G401 (cell line): ENCODE measurements at places on chromosomes 13 and 19. TPM values are rescaled to one million over a fixed set of nuclear protein-coding genes. Genes with fewer than 3 reads are reported as not detected.

DNA sequence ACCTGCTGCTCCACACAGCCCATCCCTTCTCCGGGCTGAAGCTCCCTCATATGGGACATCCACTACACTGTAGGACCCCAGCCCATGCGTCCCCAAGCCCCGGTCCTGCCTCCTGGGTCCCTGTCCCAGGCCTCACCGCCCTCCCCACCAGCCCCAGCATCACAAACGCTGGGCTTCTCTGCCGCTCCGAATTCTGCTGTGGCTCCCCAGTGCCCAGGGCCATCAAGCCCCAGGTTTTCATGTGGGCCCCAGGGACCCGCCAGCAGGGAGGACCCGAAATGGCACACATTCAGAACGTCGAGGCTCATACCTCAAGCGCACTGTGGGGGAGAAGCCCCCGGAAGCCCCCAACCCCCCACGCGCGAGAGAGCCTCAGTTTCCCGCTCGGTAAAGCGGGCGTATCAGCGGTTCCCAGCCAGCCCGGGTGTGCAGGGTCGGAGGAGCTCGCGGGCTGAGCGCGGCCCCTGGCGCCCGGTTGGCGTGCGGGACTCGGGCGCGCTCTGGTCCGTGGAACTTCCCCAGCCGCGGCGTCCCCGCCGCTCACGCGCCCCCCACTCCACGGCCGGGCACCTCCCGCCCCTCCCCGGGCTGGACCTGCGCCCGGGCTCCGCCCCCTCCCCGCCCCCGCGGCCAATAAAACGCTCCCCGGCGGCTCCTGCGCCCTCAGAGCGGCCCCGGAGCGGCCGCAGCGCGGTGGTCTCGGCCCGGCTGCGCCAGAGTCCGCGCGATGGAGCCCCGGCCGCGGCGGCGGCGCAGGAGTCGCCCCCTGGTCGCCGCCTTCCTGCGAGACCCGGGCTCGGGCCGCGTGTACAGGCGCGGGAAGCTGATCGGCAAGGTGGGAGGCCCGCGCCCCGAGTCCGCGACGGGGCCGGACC is at the start of gene PLK5:
PLK5 (plus strand) TSS at position 666 of the 875 bp plus-strand sequence. CDS start 2,920 bp downstream, outside the sequence.
- peak; percentile 58 for DNase-seq

Gene SPACA4
- 0.55 TPM in 1 of 2 replicates, not detected in the other for total RNA-seq

DNA sequence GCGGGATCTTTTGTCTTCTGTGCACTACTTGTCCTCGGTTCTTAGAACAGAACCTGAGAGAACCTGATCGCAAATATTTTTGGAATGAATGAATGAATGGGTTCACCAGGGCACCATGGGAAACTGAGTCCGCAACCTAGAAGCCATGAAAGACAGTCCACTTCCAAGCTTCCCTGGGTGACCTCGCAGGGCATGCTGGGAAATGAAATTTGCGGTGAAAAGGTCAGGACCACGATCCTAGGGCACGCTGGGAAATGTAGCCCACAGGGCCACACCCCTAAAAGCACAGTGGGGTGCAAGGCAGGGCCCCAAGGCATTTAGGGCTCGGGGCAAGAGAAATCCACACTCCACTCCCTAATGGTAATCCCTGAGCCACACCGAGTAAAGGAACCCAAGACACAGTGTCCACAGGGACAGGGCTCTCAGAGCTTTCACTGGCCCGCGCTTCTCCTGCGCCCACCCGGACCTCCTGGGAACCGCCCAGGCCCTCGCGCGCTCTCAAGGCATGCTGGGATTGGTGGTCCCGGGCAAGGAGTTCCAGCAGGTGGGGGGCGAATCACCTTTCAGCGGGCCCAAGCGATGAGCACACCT is 1.1 kb upstream of the PPP1R12C start:
- peak; percentile 86 for DNase-seq

Gene ZNF548
- 4.1 and 6.0 TPM in 2 replicates for total RNA-seq

- no peak for DNase-seq
Measured at GRCh38 chr13:34719060-34719875, 222.8 kb upstream of the NBEA start.

Gene MAST1
- 20.4 and 22.6 TPM in 2 replicates for total RNA-seq

- no peak for DNase-seq
Measured at GRCh38 chr19:16370641-16371391, 46.2 kb downstream of the KLF2 start.

DNA sequence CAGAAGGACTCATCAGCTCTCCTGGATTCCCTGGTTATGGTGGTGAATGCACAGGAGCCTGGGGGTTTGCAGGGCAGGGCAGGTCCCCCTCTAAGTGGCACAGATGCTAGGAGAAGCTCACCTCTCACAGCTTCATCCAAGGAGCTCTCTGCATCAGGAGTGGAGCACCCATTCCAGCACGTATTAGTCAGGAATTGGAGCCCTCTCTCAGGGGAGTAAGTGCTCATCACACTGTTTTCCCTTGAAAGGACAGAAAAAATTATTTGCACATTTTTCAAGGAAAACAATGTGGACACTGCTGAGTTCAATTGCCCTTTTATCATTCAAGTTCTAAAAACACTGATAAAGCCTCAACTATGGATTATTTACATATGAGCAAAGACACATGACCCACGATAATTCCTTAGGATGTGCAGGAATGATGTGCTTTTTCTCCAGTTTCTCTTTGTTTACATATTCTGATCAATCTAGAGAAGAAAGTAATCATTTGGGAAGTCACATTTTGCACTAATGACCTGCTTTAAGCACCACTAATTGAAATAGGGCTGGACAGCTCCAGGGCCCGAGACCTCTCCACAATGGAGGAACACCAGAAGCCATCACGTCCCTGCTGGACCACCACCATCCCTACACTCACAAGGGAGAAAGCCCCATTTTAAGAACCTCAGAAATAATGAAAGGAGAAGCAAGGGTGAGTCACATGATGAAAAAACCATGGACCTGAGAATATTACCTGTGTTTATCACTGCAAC is 40.6 kb downstream of the SOHLH2 start:
- DNase-seq, result no peak

DNA sequence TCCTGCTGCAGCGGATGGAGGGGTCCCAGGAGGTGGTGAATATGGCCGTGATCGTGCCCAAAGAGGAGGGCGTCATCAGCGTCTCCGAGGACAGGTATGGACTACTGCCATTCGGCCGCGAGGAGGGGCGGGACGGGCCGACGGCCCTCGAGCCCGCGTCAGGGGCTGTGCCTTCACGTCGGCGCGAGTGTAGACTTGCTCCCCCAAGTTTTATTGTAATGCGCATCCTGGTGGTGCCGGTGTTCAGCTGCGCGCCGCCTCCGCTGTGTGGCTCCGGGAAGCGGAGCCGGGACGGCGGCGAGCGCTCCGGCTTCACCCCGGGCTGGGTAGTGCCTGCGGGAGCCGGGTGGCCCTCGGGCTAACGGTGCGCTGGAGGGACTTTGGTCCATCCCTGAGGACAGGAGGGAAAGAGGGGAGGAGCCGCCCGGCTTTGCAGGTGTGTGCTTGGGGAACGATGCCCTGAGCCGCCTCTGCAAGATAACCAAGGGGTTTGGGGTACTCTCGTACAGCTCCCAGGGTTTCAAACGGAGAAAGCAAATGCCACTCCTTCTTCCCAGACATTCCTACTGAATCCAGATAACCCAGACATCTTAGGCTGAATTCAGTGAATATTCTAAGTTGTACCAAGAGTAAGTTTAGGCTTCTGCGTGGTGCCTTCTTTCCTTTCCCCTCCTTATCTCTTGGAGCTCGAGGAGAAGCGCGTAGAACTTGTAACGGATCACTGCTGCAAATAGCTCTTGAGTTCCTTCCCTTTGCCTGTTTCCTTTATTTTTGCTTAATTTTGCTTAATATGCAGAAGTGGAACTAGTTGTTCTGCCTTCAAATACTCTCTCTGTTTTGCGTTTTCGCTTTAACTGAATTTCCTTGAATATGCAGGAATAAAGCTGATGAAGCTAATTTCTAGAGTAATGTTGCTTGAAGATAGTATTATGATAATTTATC is 740 bp downstream of the WDFY2 start:
- DNase-seq, result peak; percentile 56

DNA sequence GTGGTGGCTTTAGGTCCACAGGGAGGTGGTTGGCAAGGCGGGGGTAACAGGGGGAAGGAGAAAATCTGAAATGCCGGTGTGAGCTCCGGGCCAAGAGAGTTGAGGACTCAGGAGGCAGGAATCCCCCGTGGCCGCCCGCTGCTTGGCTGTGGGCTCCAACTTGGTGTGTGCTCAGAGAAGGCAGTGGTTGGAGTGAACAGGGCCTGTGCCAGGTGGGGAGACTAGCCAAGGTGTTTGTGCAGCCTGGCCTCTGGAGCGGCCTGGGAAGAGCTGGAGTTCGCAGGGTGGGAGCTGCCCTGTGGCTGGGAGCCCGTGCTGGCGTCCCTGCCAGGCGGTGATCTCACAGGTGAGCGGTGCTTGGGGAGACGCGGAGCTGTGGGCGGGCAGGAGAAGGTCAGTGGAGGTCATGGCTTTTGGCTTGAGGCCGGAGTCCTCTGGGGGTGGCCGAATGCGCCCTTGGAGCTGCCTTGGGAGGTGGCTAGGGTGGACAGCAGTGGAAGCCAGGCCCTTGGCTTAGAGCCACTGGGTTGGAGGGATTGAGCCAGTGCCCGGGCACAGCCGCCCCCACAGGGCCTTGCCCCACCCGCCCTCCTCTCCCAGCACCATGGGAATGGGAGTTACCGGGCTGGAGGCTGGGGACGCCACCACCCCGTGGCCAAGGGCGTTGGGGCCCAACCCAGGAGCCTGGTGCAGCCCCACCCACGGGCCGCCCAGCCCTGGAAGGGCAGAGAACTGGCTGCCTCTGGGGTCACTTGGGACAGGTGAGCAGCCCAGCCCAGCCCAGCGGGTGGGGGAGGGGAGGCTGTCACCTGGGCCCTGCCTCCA is 7.1 kb upstream of the CIRBP start:
- DNase-seq, result peak; percentile 73

Gene EML2
- total RNA-seq, result 34.5 and 52.9 TPM in 2 replicates

Gene C13orf42
- not detected in 2 replicates for total RNA-seq
